Stimulated activated CD8-positive, alpha-beta memory T cell treated with anti-CD3 and anti-CD28 coated beads, Interleukin-2, amount 100 ng/mL, for 1 hour (primary cell): ENCODE measurements at places on chromosomes 4 and X.

DNA sequence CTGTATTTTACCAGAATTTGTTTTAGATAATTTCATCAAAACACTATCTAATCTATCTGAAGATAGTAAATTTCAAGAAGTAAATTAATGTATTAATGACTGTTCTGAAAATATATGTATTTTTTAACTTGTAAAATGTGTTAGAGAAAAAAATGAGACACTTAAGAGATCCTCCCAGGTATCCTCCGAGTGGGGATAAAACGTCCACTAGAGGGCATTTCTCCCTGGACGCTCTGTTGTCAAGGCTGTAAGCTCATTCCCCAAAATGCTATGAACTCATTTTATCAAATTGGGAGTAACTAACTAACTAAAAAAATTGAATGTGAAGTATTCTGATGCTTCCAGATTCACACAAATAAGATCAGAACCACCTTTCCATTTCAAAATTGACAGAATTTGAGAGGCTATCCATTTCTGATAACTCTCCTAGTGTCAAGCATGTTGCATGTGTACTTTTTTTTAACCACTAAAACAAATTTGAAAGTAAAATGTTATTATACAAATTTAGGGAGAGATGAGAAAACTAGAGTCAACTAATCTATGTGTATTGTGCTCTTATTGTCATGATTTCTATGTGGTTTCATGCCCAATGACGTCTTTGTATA is 337.3 kb upstream of the HS3ST1 start:
- no peak for DNase-seq

DNA sequence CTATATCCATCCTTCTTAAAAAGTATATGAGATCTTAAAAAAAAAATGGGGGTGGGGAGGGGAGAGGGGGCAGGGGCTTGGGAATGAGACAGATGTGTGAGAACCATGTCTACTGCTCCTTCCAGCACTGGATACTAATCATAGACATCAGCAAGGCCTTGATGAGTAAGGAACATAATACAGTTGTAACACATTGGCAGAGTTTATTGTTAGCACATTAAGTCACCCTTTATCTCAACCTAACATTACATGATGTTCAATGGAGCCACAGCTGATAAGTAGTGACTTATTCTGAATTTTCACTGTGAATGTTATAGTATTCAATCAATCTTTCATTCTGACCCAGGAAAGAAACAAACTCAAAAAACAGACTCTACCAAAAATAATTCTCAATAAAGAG is 47.3 kb upstream of the KCNE5 start:
- no peak for DNase-seq

DNA sequence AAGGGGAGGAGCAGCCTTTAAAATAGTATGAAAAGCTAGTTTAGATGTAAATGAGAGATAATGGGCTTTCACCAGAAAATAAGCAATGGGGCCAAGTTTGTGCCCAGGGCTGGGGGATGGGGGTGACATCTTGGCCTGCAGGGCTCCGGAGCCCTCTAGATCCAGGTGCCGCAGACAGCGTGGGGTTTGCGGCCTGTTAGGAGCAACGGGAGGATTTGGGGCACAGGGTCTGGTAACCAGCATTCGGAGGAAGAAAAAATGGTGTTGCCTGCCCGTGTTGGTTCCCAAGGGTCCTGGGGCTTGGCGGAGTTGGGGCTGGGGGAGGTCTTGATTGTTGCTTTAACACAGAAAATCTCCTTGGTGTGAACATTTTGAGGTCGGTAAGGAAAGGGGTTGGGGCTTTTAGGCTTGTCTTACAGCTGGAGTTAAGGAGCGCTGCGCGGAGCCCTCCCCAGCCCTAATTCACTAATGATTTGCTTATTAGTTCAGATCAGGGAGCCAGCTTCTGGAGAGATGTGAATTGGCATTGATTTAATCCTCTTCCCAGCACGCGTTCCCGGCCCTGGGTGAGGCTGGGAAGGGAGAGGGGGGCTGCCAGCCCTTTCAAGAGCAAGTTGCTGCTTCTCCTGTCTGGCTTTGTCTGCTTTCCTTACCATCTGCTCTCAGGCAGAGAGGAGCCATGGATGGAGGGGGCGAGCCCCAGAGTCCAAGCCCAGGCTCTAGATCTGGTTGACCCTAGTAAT is 443.4 kb downstream of the BCOR start:
- no peak for DNase-seq

- no peak for DNase-seq
Measured at GRCh38 chrX:39654952-39655351, 442.8 kb downstream of the BCOR start.

DNA sequence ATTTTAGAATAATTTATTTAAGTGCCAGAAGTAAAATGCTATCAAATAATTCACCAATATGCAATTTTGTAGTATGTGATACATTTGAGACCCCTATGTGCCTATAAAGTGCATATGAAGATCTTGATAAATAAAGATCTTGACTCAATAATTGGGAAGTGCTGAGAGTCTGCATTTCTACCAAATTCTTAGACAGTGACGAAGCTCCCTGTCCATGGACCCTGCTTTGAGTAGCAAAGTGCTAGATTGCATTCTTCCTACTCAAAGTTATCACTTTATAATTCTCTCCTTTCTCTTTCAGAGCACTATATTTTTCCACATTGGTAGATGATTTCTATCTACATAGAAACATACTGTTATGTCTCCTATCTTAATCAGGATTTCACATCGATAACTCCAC is 1393.9 kb downstream of the ARAP2 start:
- no peak for DNase-seq

DNA sequence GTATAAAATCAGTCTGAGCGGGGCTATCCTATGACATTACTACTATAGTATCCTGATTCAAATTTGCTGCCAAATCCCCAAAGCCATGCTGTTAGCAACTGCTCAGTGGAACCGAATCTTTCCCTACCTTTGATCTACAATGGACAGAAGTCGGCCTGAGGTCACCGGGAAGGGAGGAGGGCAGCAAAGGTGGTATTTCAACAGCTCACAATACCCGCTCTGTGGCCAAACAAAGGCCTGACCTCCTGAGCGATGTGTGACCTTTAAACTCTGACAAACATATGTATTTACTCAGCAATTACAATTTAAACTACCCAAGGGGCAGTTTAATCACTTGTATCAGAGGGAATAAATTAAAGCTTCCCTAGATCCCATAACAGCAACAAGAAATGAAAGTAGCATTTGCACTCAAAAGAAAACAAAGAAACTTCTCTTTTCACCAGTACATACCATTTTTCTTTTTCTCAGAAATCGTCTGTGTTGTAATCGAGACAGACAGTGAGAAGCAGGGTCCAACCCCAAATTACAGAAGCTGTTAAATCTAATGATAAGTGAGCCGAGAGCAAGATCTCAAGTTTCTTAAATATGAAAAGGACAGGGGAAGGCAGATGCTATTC is 11.6 kb upstream of the TMEM128 start:
- no peak for DNase-seq

DNA sequence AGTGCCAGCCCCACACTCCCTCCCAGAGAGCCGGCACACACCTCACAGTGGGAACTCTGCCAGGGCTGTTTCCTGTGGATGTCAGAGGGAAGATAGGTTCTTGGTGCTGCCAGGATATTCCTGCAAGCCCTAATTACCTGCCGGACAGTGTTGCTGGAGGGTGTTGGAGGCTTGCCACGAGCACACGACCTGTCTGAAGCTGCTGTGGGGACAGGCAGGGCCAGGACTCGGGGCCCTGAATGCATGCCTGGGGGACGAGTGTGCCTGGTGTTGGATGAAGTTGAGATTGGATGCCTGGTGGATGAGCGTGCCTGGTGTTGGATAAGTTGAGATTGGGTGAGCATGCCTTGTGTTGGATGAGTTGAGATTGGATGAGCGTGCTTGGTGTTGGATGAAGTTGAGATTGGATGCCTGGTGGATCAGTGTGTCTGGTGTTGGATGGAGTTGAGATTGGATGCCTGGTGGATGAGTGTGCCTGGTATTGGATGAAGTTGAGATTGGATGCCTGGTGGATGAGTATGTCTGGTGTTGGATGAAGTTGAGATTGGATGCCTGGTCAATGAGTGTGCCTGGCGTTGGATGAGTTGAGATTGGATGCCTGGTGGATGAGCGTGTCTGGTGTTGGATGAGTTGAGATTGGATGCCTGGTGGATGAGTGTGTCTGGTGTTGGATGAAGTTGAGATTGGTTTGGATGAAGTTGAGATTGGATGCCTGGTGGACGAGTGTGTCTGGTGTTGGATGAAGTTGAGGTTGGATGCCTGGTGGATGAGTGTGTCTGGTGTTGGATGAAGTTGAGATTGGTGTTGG is 23.2 kb upstream of the UVSSA start:
- no peak for DNase-seq

- DNase-seq: no peak
Measured at GRCh38 chrX:69113723-69114122, 51.5 kb downstream of the PJA1 start.

DNA sequence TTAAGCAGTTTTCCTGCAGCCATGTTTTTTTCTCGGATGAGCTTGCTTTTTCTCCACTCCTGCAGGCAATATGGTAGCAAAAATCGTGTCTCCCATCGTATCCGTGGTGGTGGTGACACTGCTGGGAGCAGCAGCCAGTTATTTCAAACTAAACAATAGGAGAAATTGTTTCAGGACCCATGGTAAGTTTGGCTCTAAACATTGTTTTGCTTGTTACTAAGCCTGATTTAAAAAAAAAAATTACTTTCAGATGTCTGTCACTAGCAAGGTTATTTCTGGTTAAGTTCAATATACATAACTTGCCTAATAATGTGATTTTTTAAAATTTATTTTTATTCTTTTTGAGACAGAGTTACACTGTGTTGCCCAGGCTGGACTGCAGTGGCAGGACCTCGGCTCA is 17.5 kb upstream of the GYG2 start:
- no peak for DNase-seq

- DNase-seq: no peak
Measured at GRCh38 chr4:72444092-72444491, 124.9 kb downstream of the ADAMTS3 start.

DNA sequence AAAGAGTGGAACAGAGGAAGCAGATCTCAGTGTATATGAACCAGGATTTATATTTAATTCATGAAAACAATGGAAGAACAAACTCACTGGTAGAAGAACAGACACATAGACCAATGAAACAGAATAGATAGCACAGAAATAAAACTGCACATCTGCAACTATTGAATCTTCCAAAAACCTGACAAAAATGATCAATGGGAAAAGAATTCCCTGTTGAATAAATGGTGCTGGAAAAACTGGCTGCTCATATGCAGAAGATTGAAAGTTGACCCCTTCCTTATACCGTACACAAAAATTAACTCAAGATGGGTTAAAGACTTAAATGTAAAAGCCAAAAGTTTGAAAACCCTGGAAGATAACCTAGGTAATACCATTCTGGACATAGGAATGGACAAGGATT is 391.0 kb downstream of the MAGEB5 start:
- no peak for DNase-seq

GRCh38 chrX:109720947-109721346 is 12.1 kb downstream of the ACSL4 start:
- no peak for DNase-seq

- DNase-seq: no peak
Measured at GRCh38 chr4:45241976-45242375, 515.6 kb upstream of the GNPDA2 start.

DNA sequence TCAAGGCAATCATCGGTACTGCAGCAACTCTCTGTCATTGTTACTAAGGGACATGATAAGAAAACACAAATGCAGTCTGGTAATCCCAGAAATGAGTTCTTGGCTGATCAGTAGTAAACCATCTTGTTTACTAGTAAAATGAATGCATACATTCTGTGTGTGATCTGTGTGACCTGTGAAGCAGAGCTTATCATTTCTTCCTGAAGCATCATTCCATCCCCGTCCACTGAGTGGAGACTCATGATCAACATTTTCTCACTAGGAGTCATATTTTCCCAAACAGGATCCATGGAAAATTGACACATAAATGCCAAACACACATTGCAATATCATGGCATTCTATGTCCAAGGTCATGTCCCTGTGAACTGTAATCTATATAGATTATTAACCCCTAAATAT is 226.1 kb downstream of the ANKRD50 start:
- no peak for DNase-seq

DNA sequence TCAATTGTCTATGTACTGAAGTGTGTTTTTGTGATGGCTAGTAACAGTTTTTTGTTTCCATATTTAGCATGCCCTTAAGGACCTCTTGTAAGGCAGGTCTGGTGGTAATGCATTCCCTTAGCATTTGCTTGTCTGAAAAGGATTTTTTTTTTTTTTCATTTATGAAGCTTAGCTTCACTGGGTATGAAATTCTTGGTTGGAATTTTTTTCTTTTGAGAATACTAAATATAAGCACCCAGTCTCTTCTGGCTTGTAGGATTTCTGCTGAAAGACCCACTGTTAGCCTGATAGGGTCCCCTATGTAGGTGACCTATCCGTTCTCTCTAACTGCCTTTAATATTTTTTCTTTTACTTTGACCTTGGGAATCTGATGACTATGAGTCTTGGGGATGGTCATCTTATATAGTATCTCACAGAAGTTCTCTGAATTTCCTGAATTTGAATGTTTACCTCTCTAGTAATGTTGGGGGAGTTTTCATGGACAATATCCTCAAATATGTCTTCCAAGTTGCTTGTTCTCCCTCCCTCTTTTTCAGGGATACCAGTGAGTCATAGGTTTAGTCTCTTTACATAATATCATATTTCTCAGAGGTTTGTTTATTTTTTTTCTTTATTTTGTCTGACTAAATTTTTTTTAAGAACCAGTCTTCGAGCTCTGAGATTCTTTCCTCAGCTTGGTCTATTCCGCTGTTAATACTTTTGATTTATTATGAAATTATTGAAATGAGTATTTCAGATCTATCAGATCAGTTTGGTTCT is 157.1 kb upstream of the PGRMC2 start:
- no peak for DNase-seq

GRCh38 chr4:109877400-109877799 is 29.5 kb downstream of the LRIT3 start:
- no peak for DNase-seq

DNA sequence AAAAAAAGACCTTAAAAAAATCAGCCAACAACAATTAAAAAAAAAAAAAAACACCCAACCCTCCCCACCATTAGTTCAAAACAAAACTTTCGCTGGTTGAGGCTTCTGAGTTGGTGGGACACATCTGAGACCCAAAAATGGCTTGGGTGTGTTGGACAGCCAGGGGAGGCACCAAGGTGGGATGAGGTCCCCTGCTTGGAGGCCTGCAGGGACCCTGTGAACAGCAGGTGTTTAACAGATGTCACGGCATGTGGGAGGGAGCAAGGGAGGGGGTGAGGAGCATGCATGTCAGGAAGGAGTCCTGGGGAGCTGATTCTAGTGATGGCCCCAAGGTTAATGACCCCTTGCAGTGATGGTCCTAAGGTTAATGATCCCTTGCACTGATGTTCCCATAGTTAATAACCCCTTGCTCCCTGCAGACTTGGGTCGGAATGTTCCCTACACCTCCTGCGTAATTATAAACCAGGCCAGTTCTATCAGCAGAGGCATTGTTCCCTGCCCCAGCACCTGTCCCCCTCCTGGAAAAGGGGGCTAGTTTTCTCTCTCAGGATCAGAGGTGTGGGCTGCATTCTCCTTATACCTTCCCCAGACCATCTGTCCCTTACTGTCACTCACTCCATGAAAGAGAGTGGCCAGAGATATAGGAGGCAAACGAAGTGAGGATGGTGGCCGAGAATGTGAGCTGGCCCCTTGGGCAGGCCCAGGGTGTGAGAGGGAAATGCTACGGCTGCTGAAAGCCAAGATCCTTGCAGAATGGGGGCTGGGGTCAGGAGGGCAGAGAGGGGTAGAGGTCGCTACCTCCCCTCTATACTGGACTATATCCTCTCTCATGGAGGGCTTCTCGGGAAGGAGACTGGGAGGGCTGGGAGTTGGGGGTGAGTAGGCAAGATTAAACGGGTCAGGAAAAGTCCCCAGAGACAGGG is 2.3 kb upstream of the FOXP3 start:
- no peak for DNase-seq

- no peak for DNase-seq
Measured at GRCh38 chr4:1981251-1982058, 27.3 kb downstream of the NELFA start.
